Esophagus squamous epithelium (tissue), 5 donors: ENCODE measurements at places on chromosomes 7 and 10.

GRCh38 chr10:3848775-3849635 is 64.0 kb upstream of the KLF6 start:
- DNase-seq: no peak

GRCh38 chr10:127833804-127834203 is 58.9 kb downstream of the CLRN3 start:
- no peak for DNase-seq

DNA sequence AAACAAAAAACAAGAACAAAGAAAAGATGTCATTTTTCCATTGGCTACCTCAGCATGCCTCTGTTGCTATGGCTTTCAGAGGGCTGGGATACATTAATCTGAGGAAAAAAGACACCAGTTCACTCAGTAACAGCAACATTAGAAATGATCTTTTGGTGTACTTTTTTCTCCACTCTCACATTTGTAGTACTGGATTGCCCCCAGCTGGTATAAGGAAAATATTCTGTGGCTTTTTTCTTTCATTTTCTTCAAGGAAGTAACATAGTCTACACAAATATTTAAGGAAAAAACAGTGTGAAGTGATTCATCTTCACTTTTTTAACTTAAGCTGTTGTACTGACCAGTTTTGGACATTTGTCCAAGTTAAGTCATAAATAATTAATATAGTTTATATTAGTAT is 482.3 kb downstream of the SORCS1 start:
- DNase-seq: no peak

GRCh38 chr7:31791881-31792280 is 104.9 kb downstream of the PPP1R17 start:
- no peak for DNase-seq

- no peak for DNase-seq
Measured at GRCh38 chr10:133132473-133133291, 27.3 kb upstream of the KNDC1 start.

DNA sequence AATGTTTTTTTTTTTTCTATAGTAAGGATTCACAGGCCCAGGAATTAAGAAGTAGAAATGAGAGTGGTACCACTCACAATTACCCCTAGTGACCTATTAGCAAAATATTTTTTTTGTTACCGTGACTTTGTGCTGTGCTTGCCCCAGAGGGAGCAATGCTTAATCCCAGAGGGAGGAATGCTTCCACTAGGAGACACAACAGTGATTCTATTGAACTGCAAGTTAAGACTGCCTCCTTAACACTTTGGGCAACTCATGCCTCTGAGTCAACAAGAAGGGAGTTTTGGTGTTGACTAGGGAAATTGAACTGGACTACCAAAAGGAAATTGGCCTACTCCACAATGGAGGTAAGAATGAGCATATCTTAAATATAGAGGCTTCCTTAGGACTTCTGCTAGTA is 17.2 kb upstream of the MEOX2 start:
- DNase-seq: no peak

DNA sequence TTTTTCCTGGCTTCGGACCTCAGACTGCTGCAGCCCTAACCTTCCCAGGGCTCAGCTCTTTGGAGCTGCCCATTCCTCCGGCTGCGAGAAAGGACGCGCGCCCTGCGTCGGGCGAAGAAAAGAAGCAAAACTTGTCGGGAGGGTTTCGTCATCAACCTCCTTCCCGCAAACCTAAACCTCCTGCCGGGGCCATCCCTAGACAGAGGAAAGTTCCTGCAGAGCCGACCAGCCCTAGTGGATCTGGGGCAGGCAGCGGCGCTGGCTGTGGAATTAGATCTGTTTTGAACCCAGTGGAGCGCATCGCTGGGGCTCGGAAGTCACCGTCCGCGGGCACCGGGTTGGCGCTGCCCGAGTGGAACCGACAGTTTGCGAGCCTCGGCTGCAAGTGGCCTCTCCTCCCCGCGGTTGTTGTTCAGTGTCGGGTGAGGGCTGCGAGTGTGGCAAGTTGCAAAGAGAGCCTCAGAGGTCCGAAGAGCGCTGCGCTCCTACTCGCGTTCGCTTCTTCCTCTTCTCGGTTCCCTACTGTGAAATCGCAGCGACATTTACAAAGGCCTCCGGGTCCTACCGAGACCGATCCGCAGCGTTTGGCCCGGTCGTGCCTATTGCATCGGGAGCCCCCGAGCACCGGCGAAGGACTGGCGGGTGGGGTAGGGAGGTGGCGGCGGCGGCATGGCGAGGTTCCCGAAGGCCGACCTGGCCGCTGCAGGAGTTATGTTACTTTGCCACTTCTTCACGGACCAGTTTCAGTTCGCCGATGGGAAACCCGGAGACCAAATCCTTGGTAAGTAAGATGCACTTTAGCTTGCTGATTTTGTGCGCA is at the start of gene PLXDC2:
TSS of gene PLXDC2 (plus strand) at position 22 of the 820 bp plus-strand sequence.
- no peak for DNase-seq
